ENCODE measurements at places on chromosomes 13 and 19. TPM values are rescaled to one million over a fixed set of nuclear protein-coding genes. Genes with fewer than 3 reads are reported as not detected.

MISP gene
- total RNA-seq, result 1.3 TPM

NCCRP1 gene
- not detected for total RNA-seq

GRCh38 chr19:48311384-48311783 is 14.0 kb upstream of the EMP3 start:
- no peak for DNase-seq

- DNase-seq, result no peak
These were observed 83.5 kb downstream of the FRY start for GRCh38 chr13:32115066-32115465.

- no peak for DNase-seq
These were observed 13.8 kb downstream of the EPS15L1 start for GRCh38 chr19:16457954-16458331.

GRCh38 chr13:77702366-77702765 is 4.9 kb downstream of the SLAIN1 start:
- DNase-seq, result no peak

DNA sequence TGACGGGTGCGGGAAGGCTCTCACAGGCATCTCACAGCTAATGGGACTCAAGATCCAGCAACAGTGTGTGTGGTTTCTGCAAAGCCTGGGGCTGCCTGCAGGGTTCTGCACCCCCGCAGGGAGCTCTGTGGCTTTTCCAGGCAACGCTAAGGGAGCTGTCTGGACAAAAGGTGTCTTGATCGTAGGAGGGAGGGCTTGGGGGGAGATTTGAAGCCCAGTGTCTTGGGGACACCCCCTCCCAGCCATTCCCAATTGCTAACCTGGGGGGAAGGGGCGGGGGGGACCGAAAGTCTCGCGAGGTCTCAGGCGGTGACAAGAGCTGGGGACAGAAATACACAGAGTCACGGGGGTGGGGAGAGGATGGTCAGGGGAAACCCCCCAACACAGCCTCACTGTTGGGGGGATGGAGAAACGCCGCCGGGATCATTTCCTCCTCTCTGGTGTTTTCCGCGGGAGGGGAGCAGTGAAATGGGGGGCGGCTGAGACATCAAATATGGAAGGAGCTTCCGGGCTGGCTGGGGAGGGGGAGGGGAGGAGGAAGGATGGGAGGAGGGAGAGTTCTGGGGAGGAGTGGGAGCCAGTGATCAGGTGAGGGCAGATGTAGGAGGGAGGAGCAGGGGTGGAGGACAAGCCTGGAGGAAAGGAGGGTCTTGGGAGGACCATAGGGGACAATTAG is 13.3 kb downstream of the KCNC3 start:
- no peak for DNase-seq

DNA sequence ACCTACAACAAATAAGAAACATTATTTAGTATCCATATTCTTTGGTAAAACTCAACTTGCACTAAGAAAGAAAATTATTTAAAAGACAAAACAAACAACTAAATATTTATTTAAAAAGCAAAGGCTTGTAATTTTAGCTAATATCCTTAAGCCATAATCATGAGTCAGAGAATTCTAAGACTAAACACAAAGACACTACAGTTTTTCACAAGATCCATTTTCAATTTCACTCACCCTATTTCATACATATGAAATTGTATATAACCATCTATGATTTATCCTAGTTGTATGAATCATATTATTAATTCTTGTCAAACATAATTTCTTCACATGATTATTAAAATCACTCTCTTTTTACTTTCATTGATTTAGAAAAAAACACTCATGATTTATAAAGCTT is 64.3 kb downstream of the MICU2 start:
- no peak for DNase-seq

- DNase-seq, result no peak
These were observed 486.4 kb downstream of the TSHZ3 start for GRCh38 chr19:30862876-30863275.

GRCh38 chr13:33707449-33707848 is 110.5 kb upstream of the RFC3 start:
- DNase-seq, result no peak

- no peak for DNase-seq
These were observed 15.1 kb upstream of the FOXO1 start for GRCh38 chr13:40681341-40682146.

GRCh38 chr19:33670398-33670797 is 48.6 kb downstream of the CHST8 start:
- no peak for DNase-seq

GRCh38 chr19:30648866-30649862 is 277.0 kb downstream of the ZNF536 start:
- DNase-seq, result no peak

DNA sequence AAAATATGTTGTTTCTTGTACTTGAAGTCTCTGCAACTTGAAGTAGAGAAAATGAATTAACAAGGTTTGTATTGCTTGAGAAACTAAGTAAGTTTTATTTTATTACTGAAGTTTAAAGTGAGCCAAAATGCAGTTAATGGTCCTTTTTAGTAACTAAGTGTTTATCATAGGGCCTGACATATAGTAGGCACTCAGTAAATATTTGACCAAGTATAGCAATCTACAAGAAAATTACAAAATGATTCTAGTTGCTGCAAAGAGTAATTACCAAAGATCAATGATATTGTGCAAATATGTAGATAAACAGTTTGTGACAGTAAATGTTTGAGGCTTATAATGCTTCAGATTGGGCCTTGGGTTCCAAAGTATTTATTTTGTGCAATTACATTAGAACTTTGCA is 2.4 kb upstream of the XPO4 start:
- no peak for DNase-seq

DNA sequence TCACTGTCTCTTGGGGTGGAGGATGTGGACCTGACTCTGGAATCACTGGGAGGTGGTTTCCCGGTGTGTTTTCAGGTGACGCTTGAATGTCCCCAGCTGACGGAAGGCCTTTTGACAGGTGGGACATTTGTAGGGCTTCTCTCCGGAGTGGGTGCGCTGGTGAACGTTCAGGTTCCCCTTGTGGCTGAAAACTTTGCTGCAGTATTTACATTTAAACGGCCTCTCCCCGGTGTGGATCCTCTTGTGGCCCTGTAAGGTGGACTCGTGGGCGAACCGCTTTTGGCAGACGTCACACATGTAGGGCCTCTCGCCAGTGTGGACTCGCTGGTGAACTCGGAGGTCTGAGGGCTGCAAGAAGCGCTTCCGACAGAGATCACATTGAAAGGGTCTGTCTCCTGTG is 7.8 kb downstream of the ZSCAN5B start:
- DNase-seq, result no peak
